ENCODE measurements at places on chromosomes 2 and 18. TPM values are rescaled to one million over a fixed set of nuclear protein-coding genes. Genes with fewer than 3 reads are reported as not detected.

Gene POMC
- total RNA-seq: 0.69 TPM

DNA sequence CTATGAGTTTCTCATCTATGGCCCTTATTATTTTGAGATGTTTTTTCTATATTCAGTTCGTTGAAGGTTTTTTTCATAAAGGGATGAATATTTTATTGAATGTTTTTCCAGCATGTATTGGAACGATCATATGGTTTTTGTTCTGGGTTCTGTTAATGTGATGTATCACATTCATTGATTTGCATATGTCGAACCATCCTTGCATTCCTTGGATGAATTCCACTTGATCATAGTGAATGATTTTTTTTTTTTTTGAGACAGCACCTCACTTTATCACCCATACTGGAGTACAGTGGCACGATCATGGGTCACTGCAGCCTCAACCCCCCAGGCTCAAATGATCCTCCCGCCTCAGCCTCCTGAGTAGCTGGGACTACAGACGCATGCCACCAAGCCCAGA is 5.5 kb upstream of the NEMP2 start:
- no peak for DNase-seq

- DNase-seq: no peak
Observed at GRCh38 chr2:22904126-22904684, 480.8 kb upstream of the KLHL29 start.

DNA sequence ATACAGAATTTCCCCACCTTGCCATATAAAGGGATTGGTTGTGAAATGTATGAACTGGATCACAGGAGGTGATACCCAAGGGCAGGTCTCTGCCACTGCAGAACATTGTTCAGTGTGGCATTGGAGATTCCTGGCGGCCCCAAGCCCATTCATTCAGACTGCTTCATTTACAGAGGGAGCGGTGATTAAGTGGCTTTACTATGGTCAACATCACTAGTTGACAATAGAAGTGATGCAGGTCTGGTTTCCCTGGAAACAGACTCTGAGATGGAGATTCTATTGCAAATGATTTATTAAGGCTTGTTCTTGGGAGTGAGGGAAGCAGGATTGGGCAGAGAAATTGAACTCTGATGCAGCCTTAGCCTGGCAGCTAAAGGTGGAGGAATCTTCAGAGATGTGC is 62.4 kb downstream of the ZDBF2 start:
- no peak for DNase-seq

DNA sequence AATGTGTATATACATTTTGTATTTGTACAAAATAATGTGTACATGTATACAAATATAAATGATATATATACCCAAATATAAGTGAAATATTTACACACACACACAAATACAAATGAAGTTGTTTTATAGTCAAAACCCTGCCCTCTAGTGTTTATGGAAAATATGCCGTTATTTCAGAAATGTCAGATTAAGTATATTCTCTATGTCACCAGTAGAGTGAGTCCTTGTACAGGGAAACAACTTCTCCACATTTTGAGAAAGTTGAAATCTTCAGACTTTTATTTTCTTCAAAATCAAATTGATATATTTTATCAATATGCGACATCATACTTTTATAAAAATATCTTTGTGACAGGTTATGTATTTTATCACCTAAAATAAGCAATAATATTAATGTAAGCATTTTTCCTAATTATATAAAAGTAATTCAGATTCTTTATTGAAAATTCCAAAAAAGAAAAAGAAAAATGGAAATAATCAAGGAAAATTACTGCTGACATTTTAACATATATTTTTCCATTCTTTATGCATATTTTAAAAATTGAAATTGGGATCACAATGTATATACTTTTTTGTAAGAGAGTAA is 22.4 kb downstream of the ARL6IP6 start:
- peak; percentile 78 for DNase-seq

Gene TUBB8B
- 1.1 TPM for total RNA-seq

Data from endothelial cell of umbilical vein (primary cell).